ENCODE measurements at places on chromosomes 1 and 21.

DNA sequence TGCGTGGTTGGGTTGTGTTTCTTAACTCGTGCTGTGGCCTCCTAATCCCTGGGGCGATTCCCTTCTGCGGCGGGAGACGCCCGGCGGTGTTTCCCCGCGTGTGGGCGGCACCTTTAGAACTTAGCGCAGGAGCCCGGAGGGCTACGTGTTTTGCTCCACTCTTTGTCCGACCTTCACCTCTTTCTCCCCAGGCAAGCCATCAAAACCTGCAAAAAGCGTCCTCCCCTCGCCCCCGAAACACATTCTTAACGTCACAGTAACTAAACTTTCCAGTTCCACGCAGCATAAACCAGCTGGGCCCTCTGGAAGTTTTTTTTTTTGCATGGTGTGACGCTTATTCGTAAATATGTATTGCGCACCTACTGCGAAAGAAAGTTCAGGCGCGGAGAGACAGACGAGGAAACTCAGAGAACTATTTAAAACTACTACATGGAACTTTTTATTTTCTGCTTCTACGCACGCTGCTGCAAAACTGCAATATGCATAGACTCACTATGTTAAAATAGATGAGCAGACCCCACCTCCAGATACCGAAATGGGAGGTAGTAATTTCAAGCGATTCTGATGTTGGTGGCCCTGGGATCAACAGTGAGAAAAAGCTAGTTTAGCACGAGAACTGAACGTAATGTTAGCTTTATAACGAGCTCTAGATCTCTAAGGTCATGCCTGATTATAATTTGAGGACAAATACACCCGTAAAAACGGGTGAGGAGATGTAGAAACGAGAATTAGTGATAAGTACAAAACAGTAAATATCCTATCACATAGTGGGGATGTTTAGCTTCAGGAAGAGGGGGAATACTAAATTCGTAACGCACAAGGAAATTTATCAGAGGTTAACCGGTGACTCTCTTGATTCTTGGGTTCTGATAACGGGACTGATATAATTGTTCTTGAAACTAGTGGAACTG lies 920 bp downstream of the MTR start:
- DNase-seq, result peak; percentile 17

DNA sequence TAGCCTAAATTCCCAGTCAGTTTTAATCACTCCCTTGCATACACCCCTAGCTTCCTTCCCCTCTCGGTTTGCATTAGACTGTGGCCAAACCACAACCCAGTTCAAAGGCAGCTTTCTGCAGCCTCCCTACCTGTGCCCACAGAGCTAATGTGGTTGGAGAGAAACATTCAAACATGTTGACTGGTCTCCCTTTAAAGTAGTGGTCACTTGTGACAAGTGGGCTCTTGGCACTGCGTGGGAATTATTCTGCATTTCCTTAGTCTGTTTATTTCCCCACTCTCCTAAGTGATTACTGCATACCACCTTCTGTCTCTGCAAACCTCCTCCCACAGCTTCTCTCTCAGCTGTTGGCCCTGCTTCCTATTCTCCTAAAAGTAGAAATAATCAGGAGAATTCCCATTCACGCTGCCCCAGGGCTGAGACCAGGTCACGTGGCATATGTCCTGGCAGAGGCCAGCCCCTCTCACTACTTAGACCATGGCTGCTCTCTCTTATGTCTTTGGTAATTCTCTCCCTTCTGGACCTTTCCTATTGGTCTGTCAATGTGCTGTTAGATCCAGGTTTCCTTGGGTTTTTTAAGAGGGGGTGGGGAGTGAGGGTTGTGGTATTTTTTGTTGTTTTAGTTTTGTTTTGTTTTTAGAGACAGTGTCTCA lies 38.4 kb upstream of the CD101 start:
- no peak for DNase-seq

DNA sequence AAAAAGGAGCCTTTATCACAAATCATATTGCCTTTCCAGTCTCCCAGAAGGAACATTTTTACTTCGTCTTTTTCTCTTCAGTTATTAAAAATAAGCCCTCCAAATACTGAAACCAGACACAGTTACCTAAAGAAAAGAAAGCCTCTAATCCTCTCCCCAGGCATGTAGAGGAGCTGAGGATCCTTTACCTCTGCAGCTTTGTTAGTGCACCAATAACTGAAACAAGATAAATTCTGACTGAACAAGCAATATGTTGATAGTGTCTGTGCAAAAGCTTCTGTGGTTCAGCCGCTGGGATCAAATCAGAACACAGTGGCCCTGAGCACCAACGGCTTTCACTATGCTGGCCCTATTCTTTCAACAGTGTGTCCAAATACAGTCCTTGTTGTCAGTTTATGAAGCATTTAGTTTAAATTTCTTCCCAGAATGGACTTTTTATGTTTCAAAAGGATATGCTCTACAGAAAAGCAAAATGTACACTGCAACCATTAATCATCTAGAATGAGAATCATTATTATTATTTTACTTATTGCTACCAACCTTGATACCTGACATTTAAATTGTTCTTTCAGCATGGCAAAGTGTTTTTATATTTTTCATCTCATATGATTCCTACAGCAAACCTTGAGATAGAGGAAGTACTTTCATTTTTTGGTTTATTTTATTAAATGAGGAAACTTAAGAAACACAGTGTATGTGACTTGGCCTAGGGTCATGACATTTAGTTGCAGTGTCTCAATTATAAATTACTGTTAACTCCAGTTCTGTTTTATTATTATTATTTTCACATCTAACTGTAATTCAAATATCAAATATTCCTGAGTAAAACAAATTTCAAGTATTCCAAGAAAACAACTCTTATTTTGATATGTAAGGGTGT lies 217.9 kb downstream of the NEGR1 start:
- DNase-seq, result no peak

- DNase-seq, result no peak
These were observed 179.9 kb upstream of the ZC3H12A start for GRCh38 chr1:37294529-37294928.

GRCh38 chr1:228778961-228779360 lies 43.7 kb downstream of the RHOU start:
- DNase-seq, result no peak

DNA sequence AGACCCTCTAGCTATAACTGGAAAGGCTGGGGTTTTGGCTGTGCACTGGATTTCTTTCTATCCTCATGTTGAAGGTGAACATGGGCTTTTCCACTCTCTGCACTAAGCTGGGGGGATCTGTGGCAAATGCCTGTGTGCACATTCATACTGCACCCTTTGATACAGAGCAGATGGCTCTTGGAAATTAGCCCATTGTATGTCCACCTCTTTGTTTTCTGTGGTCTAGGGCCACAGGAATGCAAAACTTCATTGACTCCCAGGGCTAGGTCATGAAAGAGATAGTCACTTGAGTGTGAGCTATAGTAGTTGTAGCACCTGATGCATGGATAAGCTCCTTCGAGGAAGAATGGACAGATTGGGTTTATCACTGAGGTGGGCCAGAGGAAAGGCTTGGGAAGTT lies 5.7 kb upstream of the OR14A16 start:
- DNase-seq, result no peak

DNA sequence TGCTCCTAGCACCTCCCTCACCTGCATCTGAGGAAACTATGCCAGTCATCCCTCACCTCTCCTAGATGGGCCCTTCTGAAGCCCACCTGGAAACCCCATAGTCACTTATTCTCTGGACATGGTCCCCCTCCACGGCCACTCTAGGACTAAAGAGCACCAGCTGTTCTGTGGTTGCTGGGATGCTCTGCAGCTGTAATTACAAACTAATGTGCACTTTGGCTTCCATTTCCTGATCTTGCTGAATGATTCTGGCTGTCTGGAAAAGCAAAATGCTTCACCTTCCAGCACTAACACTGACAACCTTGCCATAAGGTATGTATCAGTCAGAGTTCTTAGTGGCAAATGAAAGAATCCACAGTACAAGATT lies 48.7 kb upstream of the PSEN2 start:
- DNase-seq, result no peak

DNA sequence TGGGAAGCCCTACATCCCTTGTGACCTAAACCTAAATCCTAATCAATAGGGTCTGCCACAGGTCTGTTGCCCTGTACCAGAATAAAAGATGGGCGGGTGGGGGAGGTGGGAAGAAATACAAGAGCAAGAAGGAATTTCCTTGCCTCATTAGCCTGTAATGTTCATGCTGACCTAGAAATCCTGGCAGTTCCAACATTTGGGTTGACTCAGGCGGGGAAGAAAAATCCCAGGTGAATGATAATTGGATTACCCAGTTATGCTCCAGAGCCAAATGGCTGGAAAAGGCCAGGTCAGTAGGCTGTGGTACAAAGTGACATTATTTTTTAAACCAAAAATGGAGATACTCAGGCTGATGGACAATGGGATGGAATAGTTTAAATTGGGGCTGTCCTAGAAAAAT lies 27.3 kb upstream of the A3GALT2 start:
- DNase-seq, result no peak

- DNase-seq, result peak; percentile 18
These were observed 26.1 kb upstream of the DISC1 start for GRCh38 chr1:231600458-231600976.
